ENCODE measurements at places on chromosomes 3 and 15.
A peak's percentile ranks its signal among the peaks of the same experiment; 100 is the strongest.

- peaks cover 2% of the 10 kb centered on the region for H3K27me3 ChIP-seq
- no peak overlapping the region for H3K27ac ChIP-seq
- no peak overlapping the region for H3K4me3 ChIP-seq
Measured at GRCh38 chr3:168260859-168261258, 165.1 kb upstream of the GOLIM4 start.

DNA sequence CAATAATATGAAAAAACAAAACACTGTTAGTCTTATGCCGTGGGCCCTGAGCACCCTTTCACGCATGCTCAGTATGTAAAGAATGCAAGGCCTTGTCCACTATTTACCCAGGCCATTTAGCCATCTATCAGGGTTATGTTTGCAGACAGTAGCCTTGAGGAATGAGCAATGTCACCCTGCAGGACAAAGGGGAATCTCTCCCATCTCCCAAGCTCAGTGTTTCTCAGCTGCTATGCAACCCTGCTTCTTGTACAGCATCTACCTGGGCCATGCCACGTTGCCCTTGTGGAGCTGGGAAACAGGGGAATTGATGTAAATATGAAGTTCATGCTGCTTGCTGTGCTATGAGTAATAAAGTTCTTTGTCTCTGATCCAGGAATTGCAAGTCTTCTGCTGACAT is 51.5 kb upstream of the SLCO2A1 start:
- H3K36me3 ChIP-seq, result no peaks in the 10 kb centered on the region
- no peak overlapping the region for H3K4me3 ChIP-seq
- H3K4me1 ChIP-seq, result no peaks in the 10 kb centered on the region
- H3K27ac ChIP-seq, result no peak overlapping the region

DNA sequence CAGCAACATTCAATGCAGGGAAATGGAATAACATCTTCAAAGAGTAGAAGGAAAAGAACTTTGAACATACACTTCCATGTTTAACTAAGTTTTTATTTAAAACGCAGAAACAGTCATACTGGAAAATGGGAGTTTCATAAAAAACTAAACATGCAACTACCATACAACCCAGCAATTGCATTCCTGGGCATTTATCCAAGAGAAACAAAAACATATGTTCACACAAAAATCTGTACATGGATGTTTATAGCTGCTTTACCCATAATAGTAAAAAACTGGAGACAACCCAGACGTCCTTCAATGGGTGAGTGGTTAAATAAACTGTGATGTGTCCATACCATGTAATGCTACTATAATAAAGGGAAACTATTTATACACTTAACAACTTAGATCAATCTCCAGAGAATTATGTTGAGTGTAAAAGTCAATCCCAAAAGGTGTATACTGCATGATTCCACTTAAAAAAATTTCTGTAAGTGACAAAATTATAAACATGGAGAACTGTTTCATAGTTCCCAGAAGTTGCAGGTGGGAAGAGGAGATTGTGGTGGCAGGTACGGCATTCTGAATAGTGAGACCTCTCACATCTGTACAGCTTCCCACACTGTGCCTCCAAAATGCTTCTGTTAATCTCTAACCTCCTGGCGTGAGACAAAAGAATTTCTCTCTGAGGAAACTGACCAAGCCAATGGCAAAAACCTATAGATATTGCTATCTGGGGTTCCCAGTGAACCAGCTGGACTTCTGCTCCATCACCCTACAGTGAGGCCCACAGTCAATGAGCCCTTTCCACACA is 23.1 kb downstream of the ISG20 start:
- no peaks in the 10 kb centered on the region for H3K27me3 ChIP-seq
- H3K27ac ChIP-seq, result no peak overlapping the region
- H3K4me3 ChIP-seq, result no peak overlapping the region
- peaks cover 5% of the 10 kb centered on the region for H3K36me3 ChIP-seq

DNA sequence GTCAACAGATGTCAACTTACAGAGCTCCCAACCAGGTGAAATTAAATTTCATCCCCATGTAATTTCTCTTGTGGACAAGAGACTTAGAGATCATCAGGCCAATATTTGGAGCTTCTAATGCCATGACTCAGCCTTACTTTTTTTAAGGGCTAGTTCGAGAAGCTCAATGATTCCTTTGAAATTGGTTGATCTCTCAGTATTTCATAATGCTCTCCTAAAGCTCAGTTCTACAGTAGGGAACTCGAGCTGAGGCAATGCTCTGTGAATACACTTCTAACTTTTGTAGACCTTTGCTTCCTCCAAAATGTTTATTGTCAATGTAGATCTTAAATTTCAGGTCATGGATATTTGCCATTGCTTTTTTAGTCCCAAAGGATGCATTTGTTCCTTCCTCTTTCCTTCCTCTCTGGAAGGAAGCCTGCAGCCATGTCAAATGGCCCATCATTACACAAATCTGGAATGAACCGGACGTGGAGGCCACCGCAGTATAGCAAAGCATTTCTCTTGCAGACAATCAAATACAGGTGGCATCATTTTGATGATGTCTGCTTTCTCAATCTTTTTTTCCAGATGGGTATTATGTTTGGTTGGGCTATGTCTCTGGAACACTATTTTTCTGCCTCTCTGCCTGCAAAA is 28.3 kb downstream of the STARD5 start:
- H3K4me1 ChIP-seq, result peaks cover 97% of the 10 kb centered on the region
- H3K27ac ChIP-seq, result peak overlapping the region; percentile 99

- no peaks in the 10 kb centered on the region for H3K4me1 ChIP-seq
- H3K36me3 ChIP-seq, result no peaks in the 10 kb centered on the region
- H3K4me3 ChIP-seq, result no peak overlapping the region
Measured at GRCh38 chr15:66126456-66126855, 127.1 kb downstream of the MEGF11 start.

DNA sequence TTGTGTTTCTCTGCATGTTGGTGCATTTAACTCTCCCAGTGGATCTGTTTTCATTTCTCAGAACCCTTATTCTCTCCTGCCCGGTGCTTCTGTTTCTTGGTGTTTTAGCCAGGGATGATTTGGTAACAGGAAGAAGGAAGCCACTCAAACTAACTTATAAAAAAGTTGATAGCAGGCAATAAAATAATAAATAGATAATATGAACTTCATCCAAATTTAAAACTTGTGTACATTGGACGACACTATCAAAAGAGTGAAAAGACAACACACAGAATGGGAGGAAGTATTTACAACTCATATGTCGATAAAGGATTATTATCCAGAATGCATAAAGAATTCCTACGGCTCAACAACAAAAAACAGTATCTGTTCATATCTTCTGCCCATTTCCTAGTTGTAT is 37.3 kb upstream of the CHRNA7 start:
- H3K4me1 ChIP-seq, result no peaks in the 10 kb centered on the region
- H3K27me3 ChIP-seq, result peaks cover 7% of the 10 kb centered on the region
- H3K27ac ChIP-seq, result no peak overlapping the region
- no peak for DNase-seq
- no peak overlapping the region for H3K4me3 ChIP-seq
- no peaks in the 10 kb centered on the region for H3K36me3 ChIP-seq

DNA sequence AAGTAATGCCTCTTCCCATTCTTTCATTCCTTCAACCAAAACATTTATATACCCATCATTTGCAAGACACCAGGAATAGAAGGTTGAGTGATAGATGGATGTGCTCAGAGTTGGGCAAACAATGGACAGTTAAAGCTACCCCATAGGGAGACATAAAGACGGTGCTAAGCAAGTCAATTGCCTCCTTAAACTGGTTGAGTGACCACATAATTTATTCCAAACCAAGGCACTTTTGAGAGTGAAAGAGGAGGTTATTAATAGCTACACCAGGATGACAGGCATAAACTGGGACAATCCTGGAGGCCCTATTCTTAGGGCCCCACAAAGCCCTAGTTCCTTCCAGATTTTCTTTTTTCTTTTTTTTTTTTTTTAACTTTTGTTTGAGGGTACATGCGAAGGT is 21.4 kb upstream of the DYNC1LI1 start:
- no peak overlapping the region for H3K4me3 ChIP-seq
- DNase-seq, result no peak
- no peak overlapping the region for H3K27ac ChIP-seq
- no peaks in the 10 kb centered on the region for H3K4me1 ChIP-seq
- peaks cover 7% of the 10 kb centered on the region for H3K27me3 ChIP-seq

DNA sequence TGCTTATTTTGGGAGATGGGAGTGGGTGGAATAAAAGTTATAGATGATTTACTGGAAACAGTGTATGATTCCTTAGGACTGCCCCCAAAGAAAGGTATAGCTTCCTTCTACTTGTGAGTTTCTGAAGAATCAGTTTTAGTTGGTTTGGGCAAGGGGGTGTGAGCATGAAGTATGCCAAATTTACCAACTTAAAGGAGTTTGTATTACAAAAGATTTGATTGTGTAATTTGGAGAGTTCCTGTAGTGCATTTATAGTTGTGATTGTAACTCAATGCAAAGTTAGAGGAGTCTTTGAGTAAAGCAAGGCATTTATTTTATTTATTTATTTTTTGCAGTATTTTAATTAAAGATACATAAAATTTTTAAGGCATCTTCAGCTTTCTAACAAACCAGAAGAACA is 42.8 kb downstream of the TSC22D2 start:
- peaks cover 26% of the 10 kb centered on the region for H3K4me1 ChIP-seq
- DNase-seq, result no peak
- peaks cover 10% of the 10 kb centered on the region for H3K36me3 ChIP-seq

DNA sequence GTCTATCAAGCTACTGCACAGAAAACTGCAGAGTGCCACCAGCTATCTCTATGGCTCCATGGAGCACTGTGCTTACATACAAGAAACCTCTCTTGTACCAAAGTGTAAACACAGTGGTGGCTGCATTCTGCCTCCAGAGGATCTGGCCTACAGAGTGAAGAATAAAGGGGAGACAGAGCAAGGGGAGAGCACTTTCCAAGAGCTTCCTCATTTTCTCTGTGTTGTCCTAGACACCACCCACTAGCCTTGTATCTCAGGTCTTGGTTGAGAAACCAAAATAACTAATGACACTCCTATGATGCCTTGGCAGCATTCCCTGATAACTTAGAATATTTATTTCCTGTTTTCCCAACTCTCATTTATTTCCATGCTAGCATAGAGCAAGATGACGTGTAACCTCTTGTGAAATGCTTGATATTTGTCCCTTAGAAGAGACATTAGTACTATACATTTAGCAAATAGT is 56.9 kb upstream of the PHLDB2 start:
- H3K4me3 ChIP-seq, result no peak overlapping the region
- H3K27me3 ChIP-seq, result no peaks in the 10 kb centered on the region
- H3K4me1 ChIP-seq, result no peaks in the 10 kb centered on the region
- H3K27ac ChIP-seq, result no peak overlapping the region

GRCh38 chr15:39247574-39247973 is 333.3 kb upstream of the THBS1 start:
- no peak overlapping the region for H3K27ac ChIP-seq
- H3K36me3 ChIP-seq, result no peaks in the 10 kb centered on the region
- H3K4me1 ChIP-seq, result no peaks in the 10 kb centered on the region
- H3K4me3 ChIP-seq, result no peak overlapping the region
- DNase-seq, result no peak
- H3K27me3 ChIP-seq, result no peaks in the 10 kb centered on the region

DNA sequence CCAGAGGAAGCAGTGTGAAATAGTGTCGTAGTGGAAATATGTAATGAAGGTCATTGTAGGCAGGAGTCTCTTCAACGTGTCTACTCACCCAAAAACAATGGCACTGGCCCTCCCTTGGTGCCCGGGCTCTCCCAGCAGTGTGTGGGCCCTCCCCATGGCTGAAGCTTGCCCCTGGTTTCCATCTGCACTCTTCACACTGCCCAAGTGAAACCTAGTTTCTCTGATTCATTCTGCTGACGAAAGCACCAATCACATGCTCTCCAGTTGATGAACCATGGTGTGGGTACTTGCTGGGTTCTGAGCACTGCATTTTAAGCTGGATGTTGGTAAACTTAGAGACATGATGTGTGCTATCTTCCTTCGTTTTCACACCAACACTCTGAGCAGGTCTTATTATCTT is 61.0 kb upstream of the AGBL1 start:
- peaks cover 3% of the 10 kb centered on the region for H3K27me3 ChIP-seq
- no peaks in the 10 kb centered on the region for H3K4me1 ChIP-seq
- DNase-seq, result no peak
- no peaks in the 10 kb centered on the region for H3K36me3 ChIP-seq

- DNase-seq, result no peak
- H3K27ac ChIP-seq, result peak overlapping the region; percentile 92
- H3K27me3 ChIP-seq, result no peaks in the 10 kb centered on the region
- peaks cover 55% of the 10 kb centered on the region for H3K36me3 ChIP-seq
Measured at GRCh38 chr15:99631255-99631654, 65.5 kb downstream of the MEF2A start.

- no peaks in the 10 kb centered on the region for H3K36me3 ChIP-seq
- H3K27ac ChIP-seq, result no peak overlapping the region
- H3K27me3 ChIP-seq, result no peaks in the 10 kb centered on the region
Measured at GRCh38 chr3:101131767-101132166, 138.5 kb upstream of the ABI3BP start.

- H3K27ac ChIP-seq, result no peak overlapping the region
- DNase-seq, result no peak
- H3K4me3 ChIP-seq, result no peak overlapping the region
- no peaks in the 10 kb centered on the region for H3K36me3 ChIP-seq
Measured at GRCh38 chr3:176447369-176447768, 749.9 kb downstream of the TBL1XR1 start.

DNA sequence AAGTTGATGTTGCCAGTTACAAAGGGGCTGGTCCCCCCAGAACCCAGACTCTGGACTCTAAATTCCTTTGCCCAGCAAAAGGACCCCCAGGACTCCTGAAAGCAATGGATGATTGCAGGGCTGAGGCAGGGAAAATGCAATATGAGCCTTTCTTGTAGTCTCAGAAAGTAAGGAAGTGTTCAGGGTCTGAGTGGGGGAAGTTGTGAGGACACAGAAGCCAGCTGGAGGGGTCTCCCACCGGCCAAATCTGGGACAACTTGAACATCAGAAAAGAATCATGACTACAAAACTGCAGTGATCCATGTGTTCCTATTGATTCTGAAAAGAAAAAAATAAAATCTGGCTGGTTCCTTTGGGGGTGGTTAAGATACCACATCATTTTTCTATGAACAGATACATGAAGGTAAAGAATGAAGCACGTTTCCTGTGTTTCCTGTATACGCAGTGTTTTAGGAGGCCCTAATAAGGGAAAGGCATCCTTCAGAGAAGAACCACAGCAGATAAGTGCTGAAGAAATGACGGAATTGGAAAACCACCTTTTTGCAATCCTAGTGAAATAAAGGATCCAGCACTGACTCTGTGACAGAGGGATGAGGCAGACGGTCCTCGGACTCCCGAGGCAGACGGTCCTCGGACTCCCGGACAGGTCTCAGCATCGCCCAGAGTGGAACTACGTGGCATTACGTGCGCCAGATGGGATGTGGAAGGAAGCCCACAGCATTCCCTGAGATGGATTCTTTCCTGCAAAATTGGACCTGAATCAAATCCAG is 22.2 kb upstream of the GRIP2 start:
- H3K27ac ChIP-seq, result no peak overlapping the region
- no peaks in the 10 kb centered on the region for H3K4me1 ChIP-seq
- H3K4me3 ChIP-seq, result no peak overlapping the region
- peaks cover 16% of the 10 kb centered on the region for H3K27me3 ChIP-seq
- H3K36me3 ChIP-seq, result no peaks in the 10 kb centered on the region

GRCh38 chr3:51715231-51715976 is 8.5 kb downstream of the GRM2 start:
- H3K27ac ChIP-seq, result no peak overlapping the region
- no peaks in the 10 kb centered on the region for H3K36me3 ChIP-seq
- H3K4me3 ChIP-seq, result no peak overlapping the region
- no peaks in the 10 kb centered on the region for H3K27me3 ChIP-seq
- peaks cover 2% of the 10 kb centered on the region for H3K4me1 ChIP-seq
- no peak for DNase-seq
